Lung (tissue), 17 donors: ENCODE measurements at places on chromosomes 2 and 18.

DNA sequence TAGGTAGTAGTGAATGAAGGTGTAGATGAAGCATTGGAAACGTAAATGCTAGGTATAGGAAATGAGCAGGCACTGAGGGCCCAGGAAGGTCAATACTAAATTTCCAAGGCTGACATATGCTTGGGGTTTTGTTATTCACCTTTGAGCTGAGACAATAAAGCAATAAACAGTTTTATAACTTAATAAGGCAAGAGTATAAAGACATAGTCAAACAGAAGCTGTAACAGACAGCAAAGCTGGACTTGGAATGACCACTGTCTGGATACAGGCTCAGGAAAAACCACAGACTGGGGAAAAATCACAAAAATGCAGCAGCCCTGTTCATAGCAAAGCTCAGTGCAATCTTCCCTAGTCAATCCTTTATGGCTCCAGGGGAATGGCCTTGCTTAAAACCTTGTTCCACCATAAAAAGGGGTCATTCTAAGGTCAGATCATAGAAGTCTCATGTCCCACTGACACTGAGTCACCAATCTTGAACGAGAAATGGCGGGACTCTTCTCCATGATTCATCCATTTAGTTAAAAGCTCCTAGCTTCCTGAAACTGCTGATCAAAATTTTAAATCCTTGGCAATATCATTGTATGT is 493.3 kb downstream of the CMPK2 start:
- no peak for DNase-seq

DNA sequence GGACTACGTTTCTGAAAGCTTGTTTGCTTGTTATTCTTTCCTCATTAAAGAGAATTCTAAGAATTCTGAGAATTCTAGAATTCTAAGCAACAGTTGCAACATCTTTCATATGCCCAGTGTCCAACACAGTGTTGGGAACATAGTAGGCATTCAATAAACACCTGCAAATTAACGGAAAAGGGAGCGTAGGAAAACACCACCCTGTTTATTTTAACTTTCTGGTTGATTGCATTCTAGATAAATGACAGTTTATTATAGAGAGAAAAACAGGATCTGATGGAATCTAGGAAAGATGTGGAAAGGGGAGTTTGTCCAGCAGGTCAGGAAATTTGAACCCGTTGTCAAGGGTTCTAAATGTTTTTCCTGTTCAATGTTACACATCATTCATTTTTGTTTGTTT is 24.2 kb upstream of the EFEMP1 start:
- no peak for DNase-seq

GRCh38 chr2:232361646-232362045 is 16.9 kb upstream of the ALPP start:
- no peak for DNase-seq

- no peak for DNase-seq
Measured at GRCh38 chr18:989425-989824, 84.8 kb downstream of the ADCYAP1 start.

DNA sequence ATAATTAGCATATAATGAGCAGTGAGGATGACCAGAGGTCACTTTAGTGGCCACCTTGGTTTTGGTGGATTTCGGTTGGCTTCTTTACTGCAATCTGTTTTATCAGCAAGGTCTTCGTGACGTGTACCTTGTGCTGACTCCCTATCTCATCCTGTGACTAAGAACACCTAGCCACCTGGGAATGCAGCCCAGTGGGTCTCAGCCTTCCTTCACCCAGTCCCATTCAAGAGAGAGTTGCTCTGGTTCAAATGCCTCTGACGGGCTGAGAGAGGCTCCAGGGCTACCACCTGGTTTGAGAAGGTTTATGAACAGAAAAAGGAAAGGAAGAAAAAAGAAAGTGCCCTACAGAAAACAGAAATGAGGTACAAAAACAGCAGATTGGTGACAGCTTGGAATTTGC is 738.7 kb downstream of the SOCS6 start:
- DNase-seq = no peak

DNA sequence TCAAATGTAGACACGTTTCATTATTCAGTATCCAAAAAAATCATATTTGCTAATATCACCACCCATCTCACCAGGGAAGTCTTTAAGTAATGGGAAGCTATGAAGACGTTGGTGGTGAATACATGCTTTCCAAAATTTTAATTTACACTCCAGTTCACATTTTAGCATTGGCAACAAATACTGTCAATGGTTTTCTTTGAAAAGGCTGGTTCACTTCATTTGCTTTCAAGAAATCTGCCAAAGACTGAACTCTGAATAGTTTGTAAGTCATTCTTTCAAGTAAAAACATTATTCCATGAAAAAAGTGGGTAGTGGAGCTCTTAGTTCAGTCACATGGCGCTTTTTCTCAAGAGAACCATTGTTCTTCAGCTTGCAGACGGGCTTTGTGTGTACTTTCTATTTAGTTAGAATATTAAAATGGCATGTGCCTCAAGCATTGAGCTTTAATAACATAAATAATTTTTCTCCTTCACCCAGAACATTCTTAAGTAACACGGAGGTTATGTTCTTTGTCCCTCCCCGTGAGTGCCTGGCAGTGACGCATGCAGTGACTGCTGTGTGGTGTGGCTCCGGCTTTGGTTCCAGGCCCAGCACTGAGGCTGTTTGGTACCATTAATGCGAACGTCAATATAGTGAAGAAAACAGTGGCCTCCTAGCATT is 300.0 kb upstream of the HDAC4 start:
- DNase-seq = no peak

- no peak for DNase-seq
Measured at GRCh38 chr2:159506764-159507440, 109.4 kb downstream of the BAZ2B start.

GRCh38 chr2:184444217-184444616 is 154.1 kb upstream of the ZNF804A start:
- no peak for DNase-seq

DNA sequence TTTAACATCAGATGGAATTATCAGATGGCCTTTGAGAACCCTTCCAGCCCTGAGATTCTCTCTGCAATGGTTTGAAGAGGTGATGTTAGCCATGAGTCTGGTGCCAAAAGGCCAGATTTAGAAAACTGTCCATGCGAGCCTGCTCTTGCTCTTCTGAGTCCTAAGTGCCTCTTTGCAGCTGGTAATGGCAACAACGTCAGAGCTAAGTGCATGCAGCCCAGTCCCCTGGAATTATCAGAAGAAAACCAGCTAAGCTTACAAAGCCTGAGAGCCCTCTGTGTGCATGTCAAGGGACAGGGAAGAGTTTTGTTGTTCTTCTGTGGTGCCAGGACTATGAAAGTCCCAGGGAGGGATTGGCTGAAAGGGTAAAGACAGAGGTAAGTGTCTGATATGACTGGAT is 89.8 kb downstream of the LOXHD1 start:
- no peak for DNase-seq

DNA sequence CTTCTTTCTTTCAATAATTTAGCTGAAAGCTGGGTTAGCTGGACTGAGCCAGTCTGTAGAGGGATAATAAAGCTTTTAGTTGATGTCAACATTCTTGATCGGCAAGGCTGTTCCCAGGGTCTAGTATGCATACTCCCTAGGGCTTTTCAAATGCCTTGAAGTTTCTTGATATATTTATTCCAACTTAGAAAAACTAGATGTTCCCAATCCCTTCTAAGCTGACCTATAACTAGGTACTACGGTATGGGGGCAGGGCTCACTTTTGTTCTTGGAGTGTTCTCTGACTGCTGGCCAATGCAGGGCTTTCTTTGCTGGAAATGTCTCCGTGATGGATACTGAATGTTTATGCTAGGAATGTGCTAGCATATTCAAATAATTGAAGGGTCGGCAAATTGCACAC is 258.6 kb upstream of the TANK start:
- peak; percentile 72 for DNase-seq

DNA sequence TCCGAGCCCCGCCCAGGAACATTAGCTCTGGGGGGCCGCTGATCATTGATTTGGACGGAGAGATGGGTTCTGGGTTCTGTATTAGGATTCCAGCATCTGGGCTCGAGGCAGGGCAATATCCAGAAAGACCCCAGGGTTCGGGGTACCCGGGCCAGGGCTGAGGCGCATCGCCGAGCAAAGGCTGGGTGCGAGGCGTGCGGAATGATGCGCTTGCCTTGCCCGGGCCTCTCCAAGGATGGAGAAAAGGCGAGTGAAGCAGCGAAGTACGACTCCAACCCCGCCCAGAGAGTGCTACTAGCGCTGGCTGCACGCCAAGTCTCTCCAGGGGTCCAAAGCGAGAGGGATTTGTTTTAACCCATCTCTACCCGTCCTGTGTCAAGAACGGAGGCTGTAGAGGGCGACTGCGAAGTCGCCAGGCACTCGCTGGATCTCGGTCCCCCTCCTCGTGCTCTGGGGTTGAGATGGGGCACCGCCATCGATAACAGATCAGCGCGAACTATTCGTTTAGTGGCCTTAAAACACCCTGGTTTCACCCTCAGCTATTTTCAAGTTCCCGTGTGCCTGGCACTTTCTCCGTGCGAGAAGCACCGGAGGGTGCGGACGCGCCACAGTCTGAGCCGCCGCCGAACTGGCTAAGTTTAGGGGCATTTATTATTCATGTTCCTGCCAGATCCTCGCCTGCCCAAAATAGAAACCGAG is 1.9 kb downstream of the ADCYAP1 start:
- peak; percentile 30 for DNase-seq

DNA sequence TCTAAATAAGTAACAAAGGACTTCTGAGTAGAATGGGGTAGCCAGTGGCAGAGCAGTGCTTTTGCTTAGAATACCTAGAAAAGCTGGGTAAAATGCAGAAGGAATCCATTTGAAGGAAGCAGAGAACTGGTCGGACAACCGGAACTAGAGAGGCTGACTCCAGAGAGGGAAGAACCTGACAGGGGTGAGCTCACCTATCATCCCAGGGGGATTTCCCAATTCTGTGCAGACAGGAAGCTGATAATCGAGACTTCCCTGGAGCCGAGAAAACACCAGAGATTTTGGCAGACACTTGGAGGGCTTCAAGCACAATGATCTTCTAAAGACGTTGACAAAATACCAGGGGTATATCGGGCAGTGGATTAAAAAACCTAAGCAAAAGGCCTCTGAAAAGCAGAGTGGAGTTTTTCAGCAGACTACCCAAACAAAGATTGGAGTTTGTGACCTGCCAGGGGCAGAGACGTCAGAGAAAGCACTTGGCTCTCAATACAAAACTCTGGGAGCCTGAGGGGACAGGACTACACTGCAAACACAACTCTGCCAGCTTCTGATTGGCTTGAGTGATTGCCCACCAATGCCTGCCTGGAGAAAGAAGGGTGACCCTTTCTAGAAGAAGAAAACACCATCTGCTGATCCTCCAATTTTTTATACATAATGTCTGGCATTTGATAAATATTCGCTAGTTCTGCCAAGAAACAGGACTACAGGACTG is 67.5 kb upstream of the TTN start:
- DNase-seq = no peak

DNA sequence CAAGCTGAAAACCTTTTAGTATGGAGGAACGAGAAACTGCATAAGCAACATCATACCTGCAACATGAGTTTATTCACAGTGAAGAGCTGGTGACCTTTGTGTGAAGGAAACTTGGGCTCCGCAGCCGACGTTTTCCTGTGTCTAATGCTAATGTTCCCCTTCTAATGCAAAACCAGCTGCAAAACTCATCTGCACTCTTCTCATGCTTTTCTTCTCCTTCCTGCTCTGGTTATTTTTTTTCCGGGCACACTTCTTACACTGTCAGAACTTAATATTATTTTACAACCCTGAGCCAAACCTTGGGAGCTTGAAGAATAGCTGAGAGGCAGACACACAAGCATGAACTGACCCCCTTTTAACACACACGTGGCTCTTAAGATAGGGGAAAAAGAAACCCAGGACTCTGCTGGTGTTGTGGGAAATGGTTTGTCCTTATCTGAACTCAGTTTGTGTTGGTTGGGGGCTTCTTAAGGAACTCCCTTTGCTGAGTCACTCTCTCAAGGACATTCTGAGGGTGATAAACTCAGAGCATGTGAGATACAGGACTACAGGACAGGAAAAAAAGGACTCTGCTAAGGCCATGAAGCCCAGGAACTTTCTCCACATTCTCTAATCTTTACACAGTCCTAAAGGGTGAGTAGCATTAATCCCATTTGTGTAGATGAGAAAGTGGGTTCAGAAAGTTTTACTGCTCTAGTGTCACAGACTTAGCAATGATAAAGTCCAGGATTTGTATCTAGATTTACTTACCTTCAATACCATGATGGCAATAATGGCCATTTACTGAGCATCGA is 439.3 kb upstream of the TRIB2 start:
- DNase-seq = no peak

GRCh38 chr18:79395308-79395640 is 456 bp upstream of the NFATC1 start:
- peak; percentile 70 for DNase-seq

GRCh38 chr2:198498516-198498915 is 694.1 kb downstream of the PLCL1 start:
- peak; percentile 94 for DNase-seq

DNA sequence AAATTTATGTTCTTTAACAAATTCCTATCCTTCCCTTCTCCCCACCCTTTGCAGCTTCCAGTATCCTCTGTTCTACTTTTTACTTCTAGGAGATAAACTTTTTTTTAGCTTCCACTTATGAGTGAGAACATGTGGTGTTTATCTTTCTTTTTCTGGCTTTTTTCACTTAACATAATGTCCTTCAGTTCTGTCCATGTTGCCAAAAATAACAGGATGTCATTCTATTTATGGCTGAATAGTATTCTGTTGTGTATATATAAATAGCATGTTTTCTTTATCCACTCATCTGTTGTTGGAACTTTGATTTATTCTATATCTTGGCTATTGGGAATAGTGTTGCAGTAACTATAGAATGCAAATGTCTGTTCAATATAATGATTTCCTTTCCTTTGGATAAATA is 1191.2 kb downstream of the CNTNAP5 start:
- DNase-seq = no peak

GRCh38 chr2:73963385-73964120 is 21.2 kb upstream of the TET3 start:
- DNase-seq = no peak

DNA sequence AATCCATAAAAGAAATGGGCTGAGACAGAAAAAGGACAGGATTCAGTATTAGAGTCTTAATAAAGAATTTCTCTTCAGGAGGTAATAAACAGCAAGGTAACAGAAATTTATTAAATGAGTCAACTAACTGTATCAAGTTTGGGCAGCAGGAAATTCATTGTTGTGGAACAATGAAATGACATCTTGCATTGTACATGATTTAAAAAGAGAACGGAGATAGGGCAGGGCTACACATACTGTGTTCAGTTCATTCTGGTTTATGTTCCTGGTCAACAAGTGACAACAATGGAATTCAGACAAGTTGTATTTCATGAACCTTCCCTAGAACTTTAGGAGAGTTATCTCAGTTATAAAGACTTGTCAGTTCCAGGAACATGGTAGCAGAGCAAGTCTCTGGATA is 961.3 kb downstream of the SOCS6 start:
- no peak for DNase-seq

- DNase-seq = peak; percentile 48
Measured at GRCh38 chr2:86337244-86337835, at the start of gene REEP1. Gene REEP1 (minus strand): TSS chr2:86337626. CDS start chr2:86337510, 116 bp downstream.

DNA sequence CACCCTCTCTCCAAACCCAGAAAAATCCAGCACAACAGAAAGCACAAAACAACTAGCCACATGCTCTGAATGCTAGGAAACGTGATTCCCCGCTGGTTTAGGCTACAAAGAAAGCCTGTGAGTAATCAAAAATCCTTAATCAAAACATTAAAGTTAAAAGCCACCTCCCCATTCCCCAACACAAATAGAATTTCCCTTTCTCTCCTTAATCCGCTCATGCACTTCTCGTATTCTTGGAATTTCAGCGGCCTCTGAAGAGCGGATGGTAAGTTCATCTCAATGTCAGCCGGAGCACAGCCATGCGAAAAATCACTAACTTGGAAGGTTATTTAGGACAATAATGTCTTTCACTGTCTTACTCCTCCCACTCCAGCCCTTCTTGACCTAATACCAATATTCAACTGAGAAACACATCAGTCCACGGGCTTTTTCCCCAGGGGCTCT is 126.7 kb downstream of the OSBPL1A start:
- no peak for DNase-seq

- no peak for DNase-seq
Measured at GRCh38 chr2:65375723-65376122, 56.7 kb downstream of the SPRED2 start.
